Activated effector memory CD4-positive, alpha-beta T cell treated with anti-CD3 and anti-CD28 coated beads, Interleukin-2, amount 50 U/mL, for 16 hours (primary cell): ENCODE measurements at places on chromosomes 12 and 14.

DNA sequence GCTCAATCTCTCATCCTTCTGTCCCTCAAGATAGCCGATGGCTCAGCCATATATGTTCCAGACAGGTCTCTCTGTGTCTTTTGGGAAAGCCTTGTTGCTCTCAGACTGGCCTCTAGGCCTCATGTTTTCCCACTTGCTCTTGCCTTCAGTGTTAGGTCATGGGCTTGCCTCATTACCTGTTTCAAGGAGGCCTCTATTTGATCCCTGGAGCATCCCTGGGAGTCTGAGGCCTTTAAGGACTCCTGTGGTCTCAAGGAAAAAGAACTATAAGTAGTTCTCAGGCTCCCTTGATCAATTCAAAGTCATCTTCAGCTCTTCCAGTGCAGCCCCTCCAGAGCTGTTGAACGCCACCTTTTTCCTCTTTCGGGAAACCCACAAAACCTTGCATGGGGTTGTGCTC lies 47.9 kb downstream of the NTF3 start:
- DNase-seq, result no peak

DNA sequence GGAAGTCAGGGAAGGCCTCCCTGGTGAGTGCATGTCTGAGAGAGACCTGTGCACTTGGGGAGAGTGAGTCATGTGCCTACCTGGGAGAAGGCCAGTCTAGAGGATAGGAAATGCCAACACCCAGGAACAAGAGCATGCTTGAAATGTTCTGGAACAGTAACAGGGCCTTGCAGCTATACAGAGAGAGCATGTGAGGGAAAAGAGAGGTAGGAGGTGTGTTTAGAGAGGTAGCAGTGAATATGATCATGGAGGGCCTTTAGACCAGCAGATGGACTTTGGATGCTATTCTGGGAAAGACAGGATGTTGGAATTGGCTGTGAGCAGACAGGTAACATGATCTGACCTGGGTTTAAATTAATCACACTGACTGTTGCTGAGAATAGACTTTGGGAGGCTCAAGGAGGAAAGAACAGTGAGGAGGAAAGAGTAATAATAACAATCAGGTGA lies 1143.6 kb downstream of the FLRT2 start:
- DNase-seq, result no peak

GRCh38 chr14:93037351-93037750 lies 78.4 kb downstream of the ITPK1 start:
- no peak for DNase-seq

- DNase-seq, result no peak
Observed at GRCh38 chr12:52878507-52879393, 26.1 kb downstream of the KRT8 start.

DNA sequence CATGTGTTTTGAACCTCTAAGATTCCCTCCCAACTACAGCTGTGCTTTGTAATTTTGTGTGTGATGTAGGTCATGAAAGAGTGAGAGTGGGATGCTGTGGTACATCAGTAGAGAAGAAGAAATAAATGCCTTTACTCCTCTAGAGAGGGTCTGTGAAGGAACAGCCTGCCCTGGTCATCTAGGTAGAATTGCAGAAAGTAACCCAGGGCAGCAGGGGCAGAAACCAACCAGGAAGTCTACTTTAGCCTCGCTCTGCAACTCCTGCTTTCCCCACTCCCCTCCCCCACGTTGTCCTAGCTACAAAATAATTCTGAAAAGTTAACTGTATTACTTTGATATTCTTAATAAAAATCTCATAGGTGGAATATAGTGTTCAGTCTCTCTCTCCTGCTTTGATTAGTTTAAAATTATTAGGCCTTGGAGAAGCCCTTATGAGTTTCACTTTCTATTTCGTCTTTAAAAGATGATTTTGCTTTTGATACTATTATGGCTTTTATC lies 7.5 kb downstream of the TBK1 start:
- DNase-seq, result no peak

DNA sequence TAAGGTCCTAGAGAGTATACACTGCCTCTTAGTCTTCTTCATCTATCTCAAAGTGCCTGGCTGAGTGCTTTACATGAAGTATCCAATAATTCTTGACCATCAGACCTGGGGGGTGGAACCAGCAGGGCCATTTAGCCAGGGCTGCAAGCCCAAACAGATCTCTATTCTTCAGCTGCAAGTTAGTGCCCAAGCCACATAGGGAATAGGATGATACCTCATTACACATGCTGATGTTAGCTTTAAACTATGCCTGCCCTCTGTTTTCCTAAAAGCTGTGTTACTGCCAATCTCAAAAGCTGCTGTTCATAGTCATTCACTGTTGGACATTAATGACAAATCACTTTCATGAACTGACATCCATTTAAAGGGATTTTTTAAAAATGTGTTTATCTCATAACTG lies 16.7 kb upstream of the IFNG start:
- DNase-seq, result no peak

DNA sequence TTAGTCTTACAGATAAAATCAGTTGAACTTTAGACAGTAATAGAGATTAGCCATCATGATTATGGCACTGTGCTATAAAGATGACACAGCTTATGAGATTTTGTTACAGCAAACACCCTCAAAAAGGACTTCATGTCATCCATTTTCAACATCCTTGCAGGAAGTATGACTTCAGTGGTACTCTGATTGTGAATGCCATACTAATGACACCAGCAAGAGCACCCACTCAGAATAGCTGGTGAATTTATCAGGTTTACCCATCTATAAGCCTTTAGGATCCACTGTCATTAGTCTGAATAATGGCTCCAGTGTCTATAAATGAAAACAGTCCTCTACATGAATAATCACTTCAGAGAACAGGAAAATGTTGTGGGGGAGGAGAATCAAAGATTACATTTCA lies 615.2 kb downstream of the RPS29 start:
- no peak for DNase-seq

DNA sequence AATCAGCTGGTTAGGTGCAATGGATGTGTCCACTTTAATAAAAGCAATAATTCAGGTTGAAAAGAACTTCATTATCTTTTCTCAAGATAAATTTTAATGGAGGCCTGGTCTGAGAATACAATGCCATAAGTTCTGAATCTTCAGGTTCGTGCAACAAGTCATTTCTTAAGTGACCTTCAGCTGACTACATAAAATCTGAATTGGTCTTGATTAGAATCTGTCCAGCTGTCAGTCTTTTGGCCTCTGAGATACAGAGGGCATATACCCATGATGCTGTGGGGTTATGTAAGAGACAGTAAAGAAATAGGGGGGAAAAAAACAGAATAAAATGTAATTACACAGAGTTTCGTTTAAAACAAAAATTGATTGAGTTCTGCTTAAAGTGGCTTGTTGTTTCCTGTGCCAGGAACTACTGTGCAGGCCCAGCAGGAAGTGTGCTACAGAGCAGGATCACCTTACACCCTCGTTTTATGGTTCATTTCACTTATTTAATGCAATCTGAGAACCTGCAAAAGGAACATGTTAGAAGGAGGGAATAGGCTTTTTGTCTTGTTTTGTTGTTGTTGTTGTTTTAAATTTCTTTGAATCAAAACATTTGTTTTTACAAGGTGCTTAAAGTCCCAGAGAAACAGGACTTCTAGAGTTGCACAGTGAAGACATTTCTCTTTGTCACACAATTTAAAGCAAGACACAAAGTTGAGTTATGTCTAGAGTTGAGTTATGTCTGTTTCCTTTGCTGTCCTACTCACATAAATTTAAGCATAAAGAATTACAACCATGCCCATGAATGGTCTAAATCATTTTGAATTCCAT lies 64.2 kb downstream of the LGR5 start:
- DNase-seq, result no peak

DNA sequence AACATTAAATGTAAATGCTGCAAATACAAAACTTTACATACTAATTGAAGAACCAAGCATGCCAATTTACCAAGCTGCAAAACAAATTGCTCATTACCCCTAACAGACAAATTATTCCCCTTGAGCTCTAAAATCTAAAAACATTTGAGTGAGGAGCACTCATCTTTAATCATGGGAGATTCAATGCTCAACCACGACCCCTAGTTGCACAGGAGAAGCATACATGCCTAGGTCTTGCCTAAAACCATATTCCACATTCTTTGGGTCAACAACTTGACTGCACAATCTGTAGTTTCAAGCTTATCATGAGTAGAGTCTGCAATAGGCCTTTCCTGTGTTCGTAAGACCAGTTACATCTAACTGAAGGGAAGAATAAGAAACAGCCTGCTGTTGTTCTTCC lies 69.7 kb downstream of the MGAT4C start:
- DNase-seq, result no peak

DNA sequence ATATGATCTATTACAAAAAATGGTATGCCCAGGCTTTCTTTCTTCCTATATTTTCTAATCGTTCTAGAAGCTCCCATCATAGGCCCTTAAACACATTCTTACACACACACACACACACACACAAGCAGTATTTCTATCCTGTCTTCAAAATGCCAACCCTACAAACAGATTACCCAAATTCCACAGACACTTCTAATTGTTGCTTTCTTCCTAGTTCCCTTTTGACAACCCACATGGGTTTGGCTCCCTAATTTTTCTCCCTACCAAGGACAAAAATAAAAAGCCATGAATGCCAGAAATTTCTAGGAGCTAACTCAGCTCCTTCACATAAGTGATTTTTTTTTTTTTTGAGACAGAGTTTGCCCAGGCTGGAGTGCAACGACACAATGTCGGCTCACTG lies 60.3 kb upstream of the NTF3 start:
- DNase-seq, result no peak

GRCh38 chr12:82930301-82930700 lies 243.6 kb downstream of the TMTC2 start:
- no peak for DNase-seq

DNA sequence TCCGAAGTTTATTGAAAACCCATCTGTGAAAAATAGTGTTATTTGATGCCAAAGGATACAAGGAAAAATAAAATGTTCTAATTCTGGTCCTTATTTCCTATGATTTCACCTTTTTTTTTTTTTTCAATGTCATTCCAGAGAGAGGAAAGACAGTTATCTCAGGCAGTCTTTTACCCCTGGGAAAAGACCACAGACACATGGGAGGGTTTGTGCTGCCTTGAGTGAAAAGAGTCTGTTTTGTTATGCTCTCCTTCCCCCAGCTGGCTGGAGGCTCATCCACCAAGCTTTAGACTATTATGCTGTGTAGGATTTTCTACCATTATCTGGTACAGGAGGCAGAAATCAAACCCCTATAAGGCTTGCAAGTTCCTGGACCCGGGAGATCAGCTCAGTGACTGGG lies 151.8 kb downstream of the CRADD start:
- DNase-seq, result no peak

GRCh38 chr12:64877363-64878004 lies 53.0 kb downstream of the TBC1D30 start:
- no peak for DNase-seq

- no peak for DNase-seq
Observed at GRCh38 chr14:97074856-97075255, 277.7 kb downstream of the VRK1 start.

DNA sequence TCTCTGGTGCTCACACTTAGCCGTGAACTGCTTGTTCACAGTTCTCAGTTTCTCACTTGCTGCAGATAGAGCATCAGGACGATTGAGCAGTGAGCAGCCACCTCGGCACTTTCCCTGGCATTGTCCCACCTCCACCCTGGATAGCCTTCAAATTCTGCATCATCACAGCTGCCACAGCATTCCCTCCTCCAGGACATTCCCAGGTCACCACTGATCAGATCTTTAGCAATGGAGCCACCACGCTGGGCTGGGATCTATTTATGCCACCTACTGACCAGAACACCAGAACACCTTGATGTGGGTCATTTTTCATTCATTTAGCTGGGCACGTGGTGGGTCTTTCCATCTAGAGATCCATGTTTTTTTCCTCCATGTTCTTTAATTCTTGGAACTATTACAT lies 23.6 kb downstream of the ACADS start:
- no peak for DNase-seq

GRCh38 chr12:109131154-109132050 lies 15.0 kb downstream of the ACACB start:
- DNase-seq, result no peak

GRCh38 chr12:6076776-6077691 lies 47.4 kb downstream of the VWF start:
- DNase-seq, result no peak

- DNase-seq, result no peak
Observed at GRCh38 chr12:84692071-84692470, 220.5 kb downstream of the SLC6A15 start.

- DNase-seq, result no peak
Observed at GRCh38 chr12:14422516-14423230, 57.2 kb downstream of the ATF7IP start.

GRCh38 chr12:111768159-111768895 lies 1.6 kb downstream of the ALDH2 start:
- DNase-seq, result no peak

DNA sequence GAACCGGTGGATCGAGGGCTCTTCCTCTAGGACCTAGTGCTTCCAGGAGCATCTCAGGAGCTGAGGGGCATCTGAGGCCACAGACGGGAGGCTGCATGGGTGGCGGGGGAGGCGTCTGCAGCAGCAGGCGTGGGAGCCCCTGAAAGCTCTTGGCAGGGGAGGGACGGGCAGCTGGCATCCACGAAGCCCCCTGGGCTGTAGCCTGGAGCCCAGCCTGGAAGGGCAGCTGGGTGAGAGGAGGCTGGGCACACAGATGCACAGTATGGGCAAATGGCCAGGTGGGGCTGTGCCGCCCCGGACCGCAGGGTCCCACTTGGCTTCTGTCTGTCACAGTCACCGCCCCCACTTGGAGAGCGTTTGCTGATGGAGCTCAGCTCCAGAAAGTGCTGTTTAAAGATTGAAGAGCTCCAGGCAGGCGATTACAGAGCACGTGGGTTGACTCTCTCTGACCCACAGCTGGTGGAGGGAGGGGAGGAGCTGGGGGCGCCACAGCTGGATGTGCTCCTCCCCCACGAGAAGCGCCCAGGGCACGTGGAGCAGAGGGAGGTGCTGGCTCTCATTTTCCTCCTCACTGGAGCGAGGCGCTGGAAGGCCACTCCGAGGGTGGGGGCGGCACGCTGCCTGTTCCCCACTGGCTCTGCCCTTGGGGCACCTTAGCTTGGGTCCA lies 155.0 kb upstream of the C14orf180 start:
- DNase-seq, result no peak

- DNase-seq, result no peak
Observed at GRCh38 chr14:79732911-79733655, 478.2 kb downstream of the DIO2 start.

DNA sequence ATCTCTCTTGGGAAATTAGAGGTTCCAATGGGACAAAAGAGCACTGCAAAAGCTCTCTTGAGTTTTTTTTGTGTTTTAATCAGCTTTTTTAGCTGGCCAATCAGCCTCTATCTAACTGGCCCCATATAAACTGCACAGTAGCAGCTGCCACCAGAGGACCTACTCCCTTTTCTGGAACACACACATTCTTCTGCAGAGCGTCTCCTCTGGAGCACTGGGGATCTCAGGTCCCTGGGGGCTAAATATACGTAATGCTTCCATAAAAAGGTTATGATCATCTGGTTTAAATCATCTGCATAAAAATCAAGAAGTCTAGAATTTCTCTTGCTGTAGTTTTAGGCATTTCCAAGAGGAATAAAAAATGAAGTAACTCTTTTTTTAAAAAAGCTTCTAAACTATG lies 32.3 kb downstream of the TSPAN8 start:
- DNase-seq, result no peak

DNA sequence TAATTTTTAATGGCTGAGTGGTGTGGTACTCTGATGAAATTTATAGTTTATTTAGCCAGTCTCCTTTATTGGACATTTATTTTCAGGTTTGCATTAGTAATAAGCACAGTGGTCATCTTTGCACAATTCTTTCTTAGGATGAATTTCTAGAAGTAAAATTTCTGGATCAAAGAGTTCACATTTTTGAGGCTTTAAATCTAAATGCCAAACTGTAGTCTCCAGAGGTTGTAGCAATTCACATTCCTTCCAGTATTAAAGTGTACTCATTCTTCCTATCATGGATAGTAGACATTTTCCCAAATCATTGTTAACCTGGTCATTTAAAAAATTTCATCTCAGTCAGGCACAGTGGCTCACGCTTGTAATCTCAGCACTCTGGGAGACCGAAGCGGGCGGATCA lies 24.8 kb downstream of the SLC39A9 start:
- no peak for DNase-seq
